ENCODE measurements at places on chromosomes 6 and 20.

DNA sequence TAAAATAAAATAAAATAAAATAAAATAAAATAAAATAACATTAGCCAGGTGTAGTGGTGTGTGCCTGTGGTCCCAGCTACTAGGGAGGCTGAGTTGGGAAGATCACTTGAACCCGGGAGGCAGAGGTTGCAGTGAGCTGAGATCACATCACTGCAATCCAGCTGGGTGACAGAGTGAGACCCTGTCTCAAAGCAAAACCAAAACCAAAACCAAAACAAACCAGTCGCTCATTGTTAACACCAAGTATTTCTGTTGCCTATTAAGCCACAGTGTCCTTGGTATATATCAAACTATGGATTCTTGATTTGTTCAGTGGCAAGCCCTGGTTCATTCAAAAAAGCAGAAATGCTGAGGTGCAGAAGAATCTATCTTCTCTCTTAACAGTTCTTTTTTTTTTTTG is 65.7 kb downstream of the PYGB start:
- DNase-seq = no peak

- no peak for DNase-seq
These were observed 198.8 kb downstream of the EYA2 start for GRCh38 chr20:47093320-47093966.

DNA sequence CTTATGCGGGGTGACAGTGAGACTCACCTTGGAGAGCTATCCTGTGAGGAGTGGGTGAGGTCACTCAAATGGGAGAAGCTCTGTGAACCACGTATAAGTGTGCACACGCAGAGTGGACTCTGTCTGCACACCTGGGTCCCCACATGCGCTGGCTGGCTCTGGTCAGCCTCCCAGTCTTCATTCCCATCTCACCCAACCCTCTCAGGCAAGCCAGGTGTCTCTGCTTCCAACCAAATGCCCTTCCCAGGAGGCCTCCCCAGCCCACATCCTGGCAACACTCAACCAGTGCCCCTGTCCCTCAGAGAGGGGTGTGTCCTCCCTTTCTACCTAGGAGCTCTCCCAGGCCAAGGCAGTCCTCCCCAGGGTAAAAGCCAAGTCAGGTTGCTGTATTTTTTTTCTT is 8.0 kb upstream of the PI16 start:
- DNase-seq = no peak

DNA sequence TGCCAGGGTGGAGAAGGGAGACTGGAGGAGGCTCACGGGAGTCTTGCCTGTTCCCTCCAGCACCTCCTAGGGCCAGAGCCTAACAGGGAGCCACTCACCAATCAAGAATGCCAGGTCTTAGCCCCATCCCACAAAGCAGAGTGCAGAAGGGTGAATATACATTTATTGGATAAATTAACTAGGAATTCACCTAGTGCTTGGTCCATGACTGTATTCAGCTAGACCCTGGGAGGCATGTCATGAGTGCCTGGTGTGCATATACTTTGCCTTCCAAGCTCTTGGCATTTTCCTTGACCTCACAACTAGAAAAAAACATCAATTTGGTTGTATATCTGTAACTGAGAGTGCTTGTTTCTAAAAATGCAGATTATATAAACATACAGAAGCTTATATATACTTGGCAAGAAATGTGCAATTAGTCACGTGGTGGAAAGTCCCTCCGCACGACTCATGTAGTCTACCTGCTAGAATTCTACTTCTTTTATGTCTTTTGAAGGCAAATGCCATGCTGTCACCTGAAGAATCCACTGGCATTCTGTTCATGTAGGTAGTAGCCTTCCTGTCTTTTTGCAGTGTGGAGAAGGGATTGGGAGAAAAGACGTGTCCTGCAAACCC is 991.0 kb downstream of the KIF16B start:
- DNase-seq = peak; percentile 12

GRCh38 chr6:20253021-20253420 is 40.8 kb upstream of the MBOAT1 start:
- no peak for DNase-seq

DNA sequence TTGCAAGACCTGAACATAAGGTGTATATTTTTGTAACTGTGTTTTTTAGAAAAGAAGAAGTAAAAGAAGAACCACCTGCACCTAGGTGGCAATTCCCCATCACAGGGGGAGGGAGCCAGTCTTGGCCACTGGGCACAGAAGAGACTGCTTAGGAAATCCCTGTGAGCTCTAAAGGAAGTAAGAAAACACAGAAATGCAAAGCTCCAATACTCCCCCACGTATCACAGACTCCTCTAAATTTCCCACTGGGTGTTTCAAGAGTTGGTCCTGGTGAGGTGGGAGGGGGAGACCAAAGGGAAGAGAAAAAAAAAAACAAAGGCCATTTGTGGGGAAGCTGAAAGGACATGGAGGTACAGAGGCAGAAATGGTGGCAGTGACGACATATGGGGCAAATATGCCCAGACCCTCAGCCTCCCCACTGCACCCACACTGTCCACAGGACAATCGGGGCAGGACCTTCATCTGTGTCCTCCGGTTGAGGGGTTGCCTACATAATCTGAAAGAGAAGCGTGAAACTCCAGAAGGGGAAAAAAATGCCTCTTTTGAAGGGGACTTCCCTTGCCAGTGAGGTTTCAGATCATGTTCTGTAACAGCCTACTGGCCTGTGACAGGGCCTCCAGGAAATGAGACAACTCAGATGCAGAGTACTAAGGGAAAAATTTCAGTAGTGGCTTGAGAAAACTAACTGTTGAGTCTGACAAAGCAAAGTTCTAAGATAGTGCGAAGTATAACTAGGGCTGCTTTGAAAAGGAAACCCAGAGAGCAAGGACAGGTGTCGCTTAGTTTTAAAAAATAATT is 226.2 kb upstream of the MARCKS start:
- DNase-seq = peak; percentile 39

- DNase-seq = peak; percentile 18
These were observed 11.9 kb downstream of the GPX5 start for GRCh38 chr6:28537509-28538140.

DNA sequence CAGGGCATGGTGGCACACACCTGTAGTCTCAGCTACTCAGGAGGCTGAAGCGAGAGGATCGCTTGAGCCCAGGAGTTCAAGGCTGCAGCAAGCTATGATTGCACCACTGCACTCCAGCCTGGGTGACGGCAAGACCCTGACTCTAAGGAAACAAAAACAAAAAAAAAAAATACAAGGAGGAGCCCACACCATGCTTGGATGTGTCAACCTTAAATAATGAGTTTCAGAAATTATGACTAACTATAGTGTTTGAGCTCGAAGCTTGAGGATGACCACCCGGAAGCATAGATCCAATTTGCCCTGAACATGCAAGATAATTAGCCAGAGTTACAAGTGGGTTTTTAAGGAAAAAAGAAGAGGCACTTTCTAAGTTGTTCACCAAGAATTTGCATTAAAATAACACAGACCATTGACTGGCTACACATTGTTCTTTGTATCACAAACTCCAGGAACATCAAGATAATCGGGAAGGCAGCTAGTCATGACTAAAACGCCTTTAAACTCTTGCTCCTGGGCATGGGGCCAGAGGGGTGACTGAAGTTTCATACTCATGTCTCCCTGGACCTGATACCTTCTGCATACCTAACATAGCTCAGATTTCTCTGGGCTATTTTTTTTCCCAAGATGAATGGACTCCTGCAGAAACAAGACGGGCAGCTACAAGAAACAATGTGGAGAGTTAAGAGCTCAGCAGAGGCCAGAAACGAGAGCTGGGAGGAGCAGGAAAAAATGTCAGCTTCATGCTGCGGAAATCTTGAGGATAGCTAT is 289.6 kb downstream of the PREX1 start:
- DNase-seq = peak; percentile 97

GRCh38 chr6:127878115-127878514 is 22.7 kb downstream of the THEMIS start:
- no peak for DNase-seq

- DNase-seq = no peak
These were observed 66.1 kb downstream of the SYNJ2 start for GRCh38 chr6:158047563-158048323.

DNA sequence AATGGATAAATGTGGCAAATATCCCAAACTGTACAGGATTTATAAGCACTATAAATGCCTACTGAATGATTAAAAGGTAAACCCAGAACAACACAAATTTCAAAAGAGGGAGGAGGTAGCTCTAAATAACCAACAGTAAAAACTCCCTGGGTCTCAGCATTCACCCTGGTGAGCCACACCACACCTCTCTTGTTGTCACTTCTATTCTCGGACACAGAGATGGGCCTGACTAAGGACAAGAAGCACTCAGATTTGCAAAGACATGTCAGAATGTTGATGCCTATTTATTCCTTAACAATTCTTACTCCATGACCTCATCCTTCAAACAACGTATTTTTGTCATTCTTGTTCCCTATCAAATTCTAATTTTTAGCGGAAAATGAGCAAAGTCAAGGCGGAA is 14.7 kb downstream of the TNFRSF21 start:
- DNase-seq = no peak

- no peak for DNase-seq
These were observed 680.4 kb upstream of the IMPG1 start for GRCh38 chr6:76752841-76753240.

- no peak for DNase-seq
These were observed 25.0 kb upstream of the POPDC3 start for GRCh38 chr6:105204768-105205167.

- no peak for DNase-seq
These were observed 7.7 kb downstream of the ZNF341 start for GRCh38 chr20:33739493-33739892.

DNA sequence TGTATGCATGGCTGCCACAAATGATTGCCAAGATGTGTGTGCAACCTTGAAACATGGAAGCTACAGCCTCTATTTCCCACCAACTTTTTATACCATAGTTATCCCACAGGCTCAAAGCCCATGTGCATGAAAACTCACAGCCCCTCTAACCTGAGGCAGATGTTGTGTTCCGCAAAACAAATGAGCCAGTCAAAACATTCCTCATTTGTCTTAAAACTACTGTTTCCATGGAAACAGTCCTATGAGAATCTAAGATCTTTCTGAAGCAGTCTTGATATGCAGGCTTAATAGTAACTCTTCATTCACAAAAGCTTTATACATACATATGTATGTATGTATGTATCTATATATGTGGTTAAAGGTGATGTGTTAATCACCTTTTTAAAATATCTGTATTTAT is 31.2 kb upstream of the MANEA start:
- no peak for DNase-seq

- peak; percentile 55 for DNase-seq
These were observed 58.7 kb downstream of the KIF13A start for GRCh38 chr6:17928514-17929430.

- no peak for DNase-seq
These were observed 172.9 kb upstream of the EXOC2 start for GRCh38 chr6:865846-866245.

DNA sequence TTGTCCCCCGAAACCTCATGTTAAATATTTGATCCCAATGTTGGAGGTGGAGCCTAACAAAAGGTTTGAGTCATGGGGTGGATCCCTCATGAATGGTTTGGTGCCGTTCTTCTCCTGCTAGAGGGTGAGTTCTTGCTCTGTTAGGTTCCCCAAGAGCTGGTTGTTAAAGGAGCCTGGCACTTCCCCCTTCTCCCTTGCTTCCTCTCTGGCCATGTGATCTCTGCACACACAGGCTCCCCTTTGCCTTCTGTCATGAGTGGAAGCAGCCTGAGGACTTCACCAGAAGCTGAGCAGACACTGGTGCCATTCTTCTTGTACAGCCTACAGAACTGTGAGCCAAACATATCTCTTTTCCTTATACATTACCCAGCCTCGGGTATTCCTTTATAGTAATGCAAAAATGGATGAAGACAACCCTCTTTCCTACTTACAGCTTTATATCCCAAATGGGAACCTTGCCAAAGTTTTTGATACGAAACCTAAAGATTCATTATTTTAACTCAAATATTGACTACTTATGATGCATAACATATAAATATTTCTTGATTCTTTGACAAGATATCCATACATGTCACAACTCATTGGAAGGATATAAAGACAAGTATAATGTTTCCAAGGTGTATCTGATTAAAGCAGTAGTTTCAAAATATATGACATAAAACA is 61.0 kb downstream of the RNF182 start:
- no peak for DNase-seq

DNA sequence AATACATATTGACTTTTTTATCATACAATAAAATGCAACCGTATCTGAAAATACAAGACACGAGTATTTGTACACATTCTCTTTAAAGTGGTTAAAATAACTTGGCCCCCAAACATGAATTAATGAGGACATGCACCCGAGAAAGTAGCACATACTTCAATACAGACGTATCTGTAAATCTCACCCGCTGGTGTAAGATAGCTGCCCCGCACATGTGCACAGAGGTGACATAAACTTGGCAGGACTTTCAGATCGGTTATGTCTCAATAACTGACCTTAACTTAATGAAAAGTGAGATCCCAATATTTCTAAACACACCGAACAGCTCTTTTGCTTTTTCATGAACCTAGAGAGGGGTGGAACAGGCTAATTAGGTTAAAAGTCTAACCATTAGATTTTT is 91.5 kb upstream of the RPS6KA2 start:
- no peak for DNase-seq

- peak; percentile 79 for DNase-seq
These were observed 187.8 kb downstream of the SASH1 start for GRCh38 chr6:148530394-148530953.

- DNase-seq = peak; percentile 30
These were observed 113.7 kb downstream of the FAM217A start for GRCh38 chr6:3965071-3965718.

- DNase-seq = peak; percentile 83
These were observed 12.1 kb upstream of the PDYN start for GRCh38 chr20:2005831-2006426.

DNA sequence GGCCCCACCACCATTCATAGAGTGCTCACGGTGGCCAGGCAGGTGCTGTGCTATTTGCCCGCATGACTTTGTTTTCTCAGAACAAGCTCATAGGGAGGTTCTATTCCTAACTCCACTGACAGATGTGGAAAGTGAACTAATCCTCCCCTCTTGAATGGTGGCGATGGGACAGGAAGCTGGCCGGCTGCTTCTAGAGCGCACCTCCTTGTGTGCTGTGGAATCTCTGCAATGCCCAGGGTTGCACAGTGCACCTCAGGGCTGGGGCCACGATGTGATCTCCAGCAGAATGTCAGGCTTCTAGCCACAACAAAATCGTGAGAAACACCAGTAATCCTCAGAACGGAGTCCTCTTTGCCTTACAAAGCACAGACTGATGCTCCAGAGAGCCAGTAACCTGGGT is 53.8 kb upstream of the SLC22A23 start:
- no peak for DNase-seq

- DNase-seq = peak; percentile 80
These were observed 25.9 kb upstream of the FOXQ1 start for GRCh38 chr6:1285956-1286355.

GRCh38 chr6:1326535-1327121 is 14.7 kb downstream of the FOXQ1 start:
- DNase-seq = no peak

- peak; percentile 78 for DNase-seq
These were observed 54.9 kb downstream of the TAF4 start for GRCh38 chr20:62010551-62011402.

DNA sequence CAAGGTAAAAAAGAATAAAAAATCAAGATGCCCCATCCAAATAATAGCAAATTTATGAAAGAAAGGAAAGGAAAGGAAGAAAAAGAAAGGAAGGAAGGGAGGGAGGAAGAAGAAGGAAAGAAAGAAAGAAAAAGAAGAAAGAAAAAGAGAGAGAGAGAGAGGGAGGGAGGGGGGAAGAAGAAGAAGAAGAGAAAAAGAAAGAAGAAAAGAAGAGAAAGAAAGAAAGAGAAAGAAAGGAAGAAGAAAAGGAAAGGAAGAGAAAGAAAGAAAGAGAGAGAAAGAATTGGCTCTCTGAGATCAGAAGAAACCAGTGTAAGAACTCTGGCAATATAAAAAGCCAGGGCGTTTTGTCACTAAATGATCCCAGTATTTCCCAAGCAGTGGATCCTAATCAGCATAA is 401.7 kb downstream of the EPHA7 start:
- DNase-seq = no peak
